T-helper 1 cell (primary cell): ENCODE measurements at places on chromosomes 3 and 15.

DNA sequence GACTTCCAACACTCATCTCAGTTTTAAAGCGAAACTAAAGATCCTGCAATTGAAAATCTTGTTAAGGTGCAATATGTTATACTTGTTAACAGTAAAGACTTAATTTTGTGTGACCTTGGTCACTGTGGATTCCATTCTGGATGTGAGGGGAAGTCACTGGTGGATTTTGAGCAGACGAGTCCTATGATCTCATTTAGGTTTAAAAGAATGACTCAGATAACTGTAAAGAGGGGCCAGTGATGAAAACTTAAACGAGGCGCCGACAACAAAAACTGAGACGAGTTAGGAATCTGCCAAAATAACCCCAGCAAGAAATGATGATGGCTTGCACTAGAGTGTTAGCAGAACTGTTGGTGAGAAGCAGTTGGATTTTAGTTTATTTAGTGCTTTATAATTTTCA, 56.5 kb downstream of the LRRC28 start:
- no peak for DNase-seq

DNA sequence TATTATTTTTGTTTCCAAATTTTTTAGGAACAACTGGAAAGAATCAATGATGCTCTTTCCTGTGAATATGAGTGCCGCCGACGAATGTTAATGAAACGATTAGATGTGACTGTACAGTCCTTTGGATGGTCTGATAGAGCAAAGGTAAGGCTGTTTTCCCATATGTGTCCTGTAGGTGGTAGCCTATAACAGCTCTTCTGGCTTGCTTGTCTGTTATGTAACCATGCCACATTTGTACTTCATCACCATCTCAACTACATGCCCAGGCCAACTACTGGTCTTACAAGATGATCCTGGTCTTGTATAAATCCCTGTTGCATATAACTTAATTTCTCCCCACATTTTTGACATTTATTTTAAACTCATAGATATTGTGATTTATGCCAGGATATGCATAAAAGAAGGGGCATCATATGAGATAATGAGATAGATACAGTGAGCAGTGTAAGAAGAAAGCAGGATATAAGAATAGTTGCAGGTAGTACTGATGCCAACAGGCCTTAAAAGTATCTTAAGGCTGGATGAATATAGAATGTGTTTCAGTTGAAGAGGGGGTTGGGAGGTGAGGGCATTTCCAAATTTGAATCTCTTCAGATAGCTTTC, 20.3 kb downstream of the FAM98B start:
- no peak for DNase-seq

GRCh38 chr3:45608885-45609284, 14.3 kb downstream of the LIMD1 start:
- no peak for DNase-seq

DNA sequence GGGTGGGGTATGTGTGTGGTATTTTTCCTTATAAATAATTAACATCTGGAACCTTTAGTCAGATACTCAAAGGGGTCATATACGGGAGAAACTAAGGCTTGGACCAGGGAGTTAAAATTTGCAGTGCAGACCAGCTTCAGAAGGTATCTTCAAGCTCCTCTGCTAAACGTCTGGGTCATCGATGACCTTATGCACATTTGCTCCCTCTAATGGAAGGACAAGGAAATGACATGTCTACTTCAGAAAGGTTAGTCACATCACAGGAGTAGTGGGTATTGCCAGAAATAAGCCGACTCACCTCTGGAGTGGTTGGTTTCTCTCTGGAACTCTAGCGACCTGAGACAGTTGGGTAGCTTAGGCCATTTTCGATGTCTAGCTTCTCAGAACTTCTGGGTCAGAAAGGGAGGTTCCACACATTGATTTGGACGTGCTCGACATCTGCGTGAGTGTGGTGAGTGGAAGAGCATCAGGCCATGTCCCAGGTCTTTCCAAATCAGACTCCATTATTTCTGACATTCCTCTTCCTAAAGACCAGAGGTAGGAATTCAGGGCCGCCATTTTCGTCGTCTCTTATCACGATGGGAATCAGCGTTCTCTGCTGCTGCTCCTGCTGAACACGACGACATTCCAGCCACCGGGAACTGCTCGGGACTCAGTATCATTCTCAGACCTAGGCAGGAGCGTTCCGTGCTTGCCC, 31.8 kb upstream of the RASA2 start:
- no peak for DNase-seq

DNA sequence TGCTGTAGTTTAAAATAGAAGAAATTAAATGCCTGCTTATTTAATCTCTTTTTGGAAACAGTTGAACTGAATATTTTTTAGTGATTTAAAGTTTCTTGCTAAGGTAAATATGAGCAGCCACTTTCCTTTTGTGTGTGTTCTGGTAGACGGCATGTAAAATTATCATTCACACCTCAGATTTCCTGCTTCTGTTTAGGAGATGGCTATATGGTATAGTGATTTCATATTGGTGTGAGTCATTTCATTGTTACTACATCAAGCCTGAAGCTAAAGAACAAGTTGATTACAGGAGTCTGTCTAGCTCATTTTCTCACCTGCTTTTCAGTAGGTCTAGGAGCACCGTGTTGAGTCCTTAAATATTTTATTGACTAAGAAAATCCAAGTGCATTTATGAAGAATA, 2.2 kb downstream of the LRCH3 start:
- DNase-seq, result peak; percentile 69

DNA sequence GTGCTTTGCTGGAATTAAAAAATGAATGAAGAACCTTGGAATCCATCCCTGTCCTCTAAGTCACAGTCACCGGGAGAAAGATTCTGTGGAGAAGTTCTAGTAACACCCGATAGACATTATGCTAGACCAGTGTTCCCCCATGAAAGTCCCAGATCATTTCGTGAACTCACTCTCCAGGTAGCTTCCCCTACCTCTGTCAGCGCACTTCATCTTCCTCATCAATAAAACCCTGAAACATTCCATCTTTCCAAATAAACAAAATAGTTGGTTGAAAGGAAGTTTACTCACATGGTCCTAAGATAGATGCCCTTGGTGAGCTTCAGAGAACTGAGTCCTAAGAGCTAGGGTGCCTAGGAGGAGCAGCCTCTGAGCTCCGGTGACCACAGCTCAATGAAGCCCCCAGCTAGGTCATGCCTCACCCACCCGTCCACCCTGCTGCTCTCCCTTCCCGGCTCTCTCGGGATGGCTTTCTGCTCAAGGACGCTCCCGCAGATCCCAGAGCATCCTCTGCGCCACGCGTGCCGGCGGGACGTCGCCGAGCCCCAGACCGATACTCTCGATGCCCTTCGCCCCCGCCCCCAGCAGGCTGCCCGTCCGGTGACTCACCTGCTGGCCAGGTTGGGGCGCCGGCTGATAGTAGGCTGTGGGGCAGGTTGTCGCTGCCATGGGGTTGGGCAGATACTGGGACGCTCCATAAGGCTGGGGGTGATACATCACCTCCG, 776 bp downstream of the VGLL3 start:
- DNase-seq, result no peak

DNA sequence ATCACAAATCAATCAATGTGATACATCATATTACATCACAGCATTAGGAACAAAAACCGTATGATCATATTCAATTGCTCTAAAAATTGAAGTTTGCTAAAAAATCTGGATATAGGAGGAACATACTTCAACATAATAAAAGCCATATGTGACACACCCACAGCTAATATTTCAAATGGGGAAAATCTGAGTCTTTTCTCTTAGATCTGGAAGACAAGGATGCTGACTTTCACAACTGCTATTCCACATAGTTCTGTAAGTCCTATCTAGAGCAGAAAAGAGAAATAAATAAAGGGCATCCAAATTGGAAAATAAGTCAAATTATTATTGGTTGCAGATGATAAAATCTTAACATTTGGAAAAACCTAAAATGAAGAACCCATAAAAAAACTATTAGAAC, 256.8 kb upstream of the SGO1 start:
- no peak for DNase-seq

DNA sequence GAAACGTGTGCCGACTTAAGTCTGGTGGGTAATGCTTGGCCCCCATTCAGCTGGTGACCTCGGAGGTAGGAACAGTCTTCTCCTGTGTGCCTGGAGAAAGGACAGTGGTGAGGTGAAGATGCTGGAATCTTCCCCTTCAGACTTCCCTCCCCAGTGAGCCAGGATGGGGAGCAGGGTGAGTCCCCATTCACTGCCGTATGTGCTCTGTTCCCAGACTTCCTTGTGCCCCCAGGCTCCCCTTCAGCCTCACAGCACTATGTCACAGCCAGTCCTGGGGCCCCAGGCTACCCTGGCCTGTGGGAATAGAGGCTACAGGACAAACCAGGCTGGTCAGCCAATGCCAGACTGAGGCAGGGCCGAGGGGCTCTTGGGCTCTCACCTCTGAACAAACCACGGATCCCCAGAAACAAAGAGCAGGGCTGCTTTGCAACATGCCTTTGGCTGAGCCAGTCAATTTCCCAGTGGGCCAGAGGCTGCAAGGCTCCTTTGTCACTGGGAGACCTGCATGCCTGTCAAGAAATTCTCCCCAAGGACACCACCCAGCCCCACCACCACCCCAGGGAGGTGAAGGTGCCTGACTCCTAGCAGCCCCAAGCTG, 31.8 kb upstream of the HHATL start:
- DNase-seq, result no peak

DNA sequence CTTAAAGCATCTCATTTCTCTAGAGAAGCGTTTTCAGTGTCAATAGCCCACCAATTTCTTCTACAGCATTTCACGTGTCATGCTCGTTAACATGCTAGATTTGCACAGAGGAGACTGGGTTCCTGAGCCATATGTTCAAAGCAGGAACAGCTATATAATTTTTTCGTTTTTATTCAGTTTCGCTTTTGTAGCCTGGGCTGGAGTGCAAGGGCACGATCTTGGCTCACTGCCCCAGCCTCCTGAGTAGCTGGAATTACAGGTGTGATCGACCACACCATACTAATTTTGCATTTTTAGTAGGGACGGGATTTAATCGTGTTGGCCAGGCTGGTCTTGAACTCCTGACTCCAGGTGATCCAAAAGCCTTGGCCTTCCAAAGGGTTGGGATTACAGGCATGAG, 6.6 kb upstream of the SLMAP start:
- DNase-seq, result no peak

DNA sequence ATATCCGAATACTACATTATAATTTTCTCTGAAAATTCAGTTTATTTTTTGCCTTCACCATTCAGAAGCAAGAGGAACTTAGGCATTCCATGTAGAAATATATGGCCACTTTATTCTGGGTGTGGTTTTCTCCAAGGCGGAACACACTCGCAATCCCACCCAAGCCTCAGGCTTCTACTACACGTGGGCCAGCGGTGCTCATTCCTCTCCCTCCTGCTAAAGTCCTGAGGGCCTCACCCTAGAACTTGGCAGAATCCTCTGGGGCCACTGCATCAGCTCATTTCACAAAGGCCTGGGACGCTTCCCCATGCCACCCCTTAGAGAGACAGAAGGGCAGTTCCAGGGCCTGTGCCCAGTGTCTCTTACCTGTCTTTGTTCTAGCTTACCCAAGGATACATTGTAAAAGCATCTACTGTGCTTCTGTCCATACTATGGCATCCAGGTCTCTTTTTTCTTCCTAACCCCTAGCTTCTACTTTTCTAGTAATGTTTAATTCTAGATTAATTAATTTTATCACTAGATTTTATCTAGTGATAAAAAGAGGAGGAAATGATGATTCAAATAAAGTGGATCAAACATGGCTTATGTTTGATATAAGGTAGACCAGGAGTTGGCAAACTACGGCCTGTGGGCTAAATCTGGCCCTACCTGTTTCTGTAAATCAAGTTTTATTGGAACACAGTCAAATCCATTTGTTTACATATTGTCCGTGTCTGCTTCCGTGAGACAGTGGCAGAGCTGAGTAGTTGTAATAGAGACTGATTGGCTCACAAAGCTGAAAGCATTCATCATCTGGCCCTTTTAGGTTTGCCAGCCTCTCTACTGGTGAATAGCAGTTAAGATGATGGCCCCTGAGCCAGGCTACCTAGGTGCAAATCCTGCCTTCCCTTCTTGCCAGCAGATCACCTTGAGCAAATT, 29.8 kb downstream of the LARS2 start:
- DNase-seq, result no peak

GRCh38 chr3:55608301-55608937, 121.3 kb upstream of the WNT5A start:
- DNase-seq, result no peak

DNA sequence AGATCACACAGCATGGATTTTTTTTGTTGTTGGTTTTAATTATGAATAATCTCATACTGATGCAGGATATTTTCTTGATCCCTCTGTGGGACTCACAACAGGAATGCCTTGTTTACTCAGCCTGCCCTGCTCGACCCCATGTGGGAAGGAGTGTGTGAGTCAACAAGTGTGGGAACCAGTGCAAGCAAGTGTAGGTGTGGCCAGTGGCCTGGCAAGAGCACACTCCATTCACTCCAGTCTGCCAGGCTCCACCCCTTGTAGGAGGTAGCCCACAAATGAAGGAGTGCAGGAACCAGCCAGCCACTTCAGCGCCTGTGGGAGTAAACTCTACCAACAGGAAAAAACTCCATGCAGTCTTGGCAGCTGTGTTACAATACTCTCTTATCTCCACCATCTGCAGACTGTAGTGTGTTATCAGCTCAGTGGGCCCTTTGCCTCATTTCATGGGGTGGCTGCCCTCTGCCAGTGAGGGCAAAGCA, 393.6 kb downstream of the OTOL1 start:
- DNase-seq, result no peak

GRCh38 chr3:45582430-45582829, 12.1 kb upstream of the LIMD1 start:
- no peak for DNase-seq

GRCh38 chr3:42721690-42722089, 19.1 kb upstream of the HHATL start:
- DNase-seq, result no peak

DNA sequence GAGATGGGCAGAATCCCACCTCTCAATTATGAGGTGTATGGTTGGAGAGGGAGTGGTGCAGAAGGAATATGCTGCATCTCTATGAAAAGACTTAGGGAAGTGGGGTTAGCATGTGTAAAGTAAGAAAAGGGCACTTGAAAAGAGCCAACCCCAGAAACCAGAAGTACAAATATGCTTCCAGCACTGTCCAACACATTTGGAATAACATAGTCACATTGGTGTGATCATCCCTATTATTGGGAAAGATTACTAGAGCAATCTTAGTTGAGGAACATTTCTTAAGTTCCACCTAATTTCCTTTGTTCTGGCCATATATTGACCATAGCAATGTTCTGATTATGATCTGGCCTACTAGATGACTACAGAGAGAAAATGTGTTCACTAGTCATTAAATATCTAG, 34.3 kb downstream of the HMG20A start:
- DNase-seq, result no peak

- DNase-seq, result no peak
Measured at GRCh38 chr15:83158393-83158792, 49.2 kb downstream of the HDGFL3 start.

- no peak for DNase-seq
Measured at GRCh38 chr3:12999147-13000140, 73.8 kb downstream of the IQSEC1 start.

- no peak for DNase-seq
Measured at GRCh38 chr15:25478313-25478712, 39.5 kb upstream of the UBE3A start.

GRCh38 chr3:194075088-194075615, 60.8 kb upstream of the HES1 start:
- no peak for DNase-seq

- no peak for DNase-seq
Measured at GRCh38 chr3:113148284-113148683, 63.1 kb upstream of the BOC start.
